ENCODE measurements at places on chromosomes 7 and 10.
A peak's percentile ranks its signal among the peaks of the same experiment; 100 is the strongest.

- no peak for DNase-seq
Observed at GRCh38 chr7:133735222-133735621, 391.9 kb upstream of the LRGUK start.

GRCh38 chr10:36170142-36170719, 528.1 kb upstream of the FZD8 start:
- DNase-seq: no peak

DNA sequence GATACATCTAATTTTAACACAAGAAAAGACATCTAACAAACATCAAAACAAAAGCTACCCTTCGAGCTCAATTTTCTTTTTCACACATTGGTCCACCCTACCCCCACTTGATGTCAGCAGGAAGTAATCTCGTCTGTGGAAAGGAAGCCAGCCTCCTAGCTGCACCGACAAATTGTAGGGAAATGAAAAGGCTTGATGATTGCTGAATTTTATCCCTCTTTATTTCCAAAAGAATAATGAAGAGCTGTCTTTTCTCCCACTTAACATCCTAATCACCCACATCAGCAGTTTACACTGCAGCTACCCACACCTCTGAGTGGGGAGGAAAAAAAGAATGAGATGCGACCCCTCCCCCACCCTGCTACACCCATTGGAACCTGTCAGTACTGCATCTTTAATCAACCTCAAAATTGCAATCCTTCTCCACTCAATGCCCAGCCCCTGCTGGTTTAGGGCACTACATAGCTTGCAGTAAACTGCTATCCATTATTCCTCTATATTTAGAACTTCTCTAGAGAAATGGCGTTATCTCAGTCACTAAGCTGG, 10.6 kb upstream of the CPVL start:
- DNase-seq: no peak

- no peak for DNase-seq
Observed at GRCh38 chr10:67327626-67328535, 368.1 kb downstream of the CTNNA3 start.

DNA sequence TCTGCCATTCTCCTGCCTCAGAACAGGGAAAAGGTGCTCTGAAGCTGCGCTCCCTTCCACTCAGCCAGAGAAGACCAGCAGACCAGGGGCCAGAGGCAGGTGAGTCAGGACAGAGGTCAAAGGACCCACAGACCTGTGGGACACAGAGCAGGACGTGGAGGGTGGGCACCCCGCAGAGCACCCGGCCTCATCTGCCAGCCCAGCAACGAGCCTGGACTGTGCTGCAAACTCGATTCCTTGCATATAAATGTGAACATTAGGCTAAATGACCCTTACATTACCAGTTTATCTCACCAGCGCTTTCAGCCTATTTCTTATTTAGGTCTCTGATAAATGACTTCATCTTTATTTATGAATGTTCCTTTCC, 50.1 kb downstream of the PTPRN2 start:
- no peak for DNase-seq

DNA sequence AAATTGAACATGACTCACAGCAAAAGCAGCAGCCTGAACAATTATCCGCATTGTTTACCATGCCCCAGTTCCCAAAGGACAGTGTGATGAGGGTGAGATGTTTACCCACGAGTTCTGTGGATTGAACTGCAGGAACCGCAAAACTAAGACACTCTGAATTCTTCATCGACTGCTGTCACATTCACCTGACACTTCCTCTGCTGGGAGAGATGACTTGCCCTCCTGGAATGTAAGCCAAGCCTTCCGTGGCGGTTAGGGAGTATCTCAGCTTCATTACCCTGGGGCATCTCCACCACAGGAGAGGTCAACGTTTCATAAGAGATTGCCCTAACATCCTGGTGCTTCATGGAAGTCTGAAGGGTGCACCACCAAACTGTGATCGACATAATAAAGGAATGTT, 374.6 kb upstream of the ADARB2 start:
- no peak for DNase-seq

GRCh38 chr10:48390933-48391845, 84.7 kb downstream of the MAPK8 start:
- no peak for DNase-seq

DNA sequence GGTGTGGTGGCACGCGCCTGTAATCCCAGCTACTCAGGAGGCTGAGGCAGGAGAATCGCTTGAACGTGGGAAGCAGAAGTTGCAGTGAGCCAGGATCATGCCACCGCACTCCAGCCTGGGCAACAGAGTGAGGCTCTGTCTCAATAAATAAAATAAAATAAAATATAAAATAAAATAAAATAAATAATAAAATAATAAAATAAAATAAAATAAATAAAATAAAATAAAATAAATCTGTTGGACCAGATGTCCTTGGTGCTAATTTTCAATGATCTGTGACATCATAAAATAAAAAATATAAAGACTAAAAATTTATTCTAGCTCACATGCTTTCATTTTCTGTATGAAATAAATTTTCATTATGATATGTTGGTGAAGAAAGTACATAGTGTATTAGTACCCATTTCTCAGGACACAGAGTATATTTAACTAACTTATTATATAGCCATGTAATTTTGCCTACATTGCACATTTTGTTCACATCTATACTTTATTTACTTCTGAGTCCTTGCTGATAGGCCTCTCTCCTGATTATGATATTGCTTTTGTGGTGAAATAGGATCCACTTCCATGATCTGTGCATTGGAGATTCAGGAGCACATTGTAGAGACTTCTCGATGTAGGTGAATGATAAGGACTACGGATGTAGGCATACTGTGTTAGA, 17.8 kb upstream of the HERPUD2 start:
- DNase-seq: no peak

GRCh38 chr7:107891636-107892366, 818 bp downstream of the DLD start:
- DNase-seq: peak; percentile 38

DNA sequence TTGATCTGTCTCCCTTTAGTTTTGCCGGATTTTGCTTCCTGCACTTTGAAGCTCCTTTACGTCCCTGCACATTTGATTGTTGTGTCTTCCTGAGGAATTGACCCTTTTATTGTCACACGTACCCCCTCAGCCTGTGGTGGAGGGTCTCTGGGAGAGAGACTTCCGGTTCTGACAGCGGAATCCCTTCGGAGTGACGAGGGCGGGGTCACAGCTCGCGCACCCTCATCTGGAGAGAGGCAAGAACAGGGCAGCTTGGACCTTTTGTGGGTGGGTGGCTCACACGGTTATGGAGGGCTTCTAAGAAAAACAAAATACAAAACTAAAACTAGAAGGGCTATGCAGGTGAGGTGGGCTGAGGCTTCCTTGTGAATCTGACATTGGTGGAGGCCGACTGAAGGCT, 26.0 kb downstream of the AMZ1 start:
- no peak for DNase-seq

GRCh38 chr7:289756-290553, at the start of gene FOXL3:
TSS of gene FOXL3 (plus strand) at chr7:290170. CDS start at chr7:290170, 0 bp downstream.
- no peak for DNase-seq

- no peak for DNase-seq
Observed at GRCh38 chr10:97596101-97597082, 6.9 kb downstream of the C10orf62 start.

DNA sequence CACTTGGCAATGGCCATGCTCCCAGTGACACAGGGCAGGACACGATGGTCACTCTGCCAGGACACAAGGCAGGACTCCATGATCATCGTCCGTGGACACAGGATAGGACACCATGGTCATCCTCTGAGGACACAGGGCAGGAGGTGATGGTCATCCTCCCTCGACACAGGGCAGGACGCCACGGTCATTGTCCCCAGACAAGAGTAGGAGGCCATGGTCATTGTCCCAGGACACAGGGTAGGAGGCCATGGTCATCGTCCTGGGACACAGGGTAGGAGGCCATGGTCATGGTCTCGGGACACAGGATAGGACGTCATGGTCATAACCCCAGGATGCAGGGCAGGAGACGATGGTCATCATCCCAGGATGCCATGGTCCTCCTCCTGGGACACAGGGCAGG, 289.2 kb downstream of the TCERG1L start:
- DNase-seq: no peak

GRCh38 chr7:88307412-88307811, 718 bp upstream of the STEAP4 start:
- no peak for DNase-seq

DNA sequence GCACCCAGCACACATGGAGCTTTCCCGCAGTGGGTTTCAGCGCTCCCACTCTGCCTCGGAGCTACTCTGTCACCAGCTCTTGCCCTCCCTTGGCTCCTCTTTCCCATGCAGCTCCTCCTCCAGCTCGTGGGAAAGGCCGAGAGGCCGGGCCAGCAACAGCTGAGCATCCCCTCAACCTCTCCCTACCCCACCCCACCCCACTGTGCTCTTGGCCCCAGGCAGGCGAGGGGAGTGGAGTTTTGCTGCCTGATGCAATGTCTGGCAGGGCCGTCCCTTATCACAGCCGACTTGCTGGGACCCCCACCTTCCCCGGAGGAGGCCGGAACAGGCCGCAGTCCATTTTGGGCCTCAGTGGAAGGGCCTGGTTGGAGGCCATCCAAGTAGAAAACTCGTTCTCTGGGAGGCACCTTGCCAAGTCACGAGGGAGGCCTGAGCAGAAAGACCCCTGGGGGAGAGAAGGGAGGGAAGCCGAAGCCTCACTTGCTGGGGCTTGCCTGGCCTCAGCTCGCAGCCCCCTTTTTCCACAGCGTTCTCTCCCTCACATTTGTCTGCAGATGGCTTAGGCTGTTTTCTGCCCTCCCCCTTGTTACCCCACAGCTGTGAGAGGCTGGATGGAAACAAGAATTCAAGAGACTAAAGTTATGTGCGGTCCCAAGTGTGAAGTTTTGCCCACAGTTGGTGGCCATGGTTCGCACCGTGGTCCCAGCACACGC, 35.3 kb downstream of the CHST3 start:
- no peak for DNase-seq

DNA sequence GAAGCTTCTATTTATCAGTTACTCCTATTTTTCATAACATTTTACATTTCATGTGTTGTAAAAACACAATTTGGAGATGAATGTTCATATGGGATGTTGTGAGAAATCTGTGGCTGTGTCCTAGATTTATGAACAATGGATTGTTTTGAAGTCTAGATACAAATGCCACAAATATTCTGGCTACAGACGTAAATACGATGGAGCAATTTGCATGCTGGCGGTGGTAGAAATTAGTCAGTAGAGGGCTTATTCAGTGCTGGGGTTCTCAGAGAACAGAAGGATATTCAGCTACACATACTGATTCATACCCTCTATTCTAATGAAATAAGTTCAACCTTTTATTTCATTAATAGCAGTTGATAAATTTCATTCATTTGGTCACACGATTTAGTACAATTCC, 48.8 kb downstream of the PLPP4 start:
- no peak for DNase-seq

DNA sequence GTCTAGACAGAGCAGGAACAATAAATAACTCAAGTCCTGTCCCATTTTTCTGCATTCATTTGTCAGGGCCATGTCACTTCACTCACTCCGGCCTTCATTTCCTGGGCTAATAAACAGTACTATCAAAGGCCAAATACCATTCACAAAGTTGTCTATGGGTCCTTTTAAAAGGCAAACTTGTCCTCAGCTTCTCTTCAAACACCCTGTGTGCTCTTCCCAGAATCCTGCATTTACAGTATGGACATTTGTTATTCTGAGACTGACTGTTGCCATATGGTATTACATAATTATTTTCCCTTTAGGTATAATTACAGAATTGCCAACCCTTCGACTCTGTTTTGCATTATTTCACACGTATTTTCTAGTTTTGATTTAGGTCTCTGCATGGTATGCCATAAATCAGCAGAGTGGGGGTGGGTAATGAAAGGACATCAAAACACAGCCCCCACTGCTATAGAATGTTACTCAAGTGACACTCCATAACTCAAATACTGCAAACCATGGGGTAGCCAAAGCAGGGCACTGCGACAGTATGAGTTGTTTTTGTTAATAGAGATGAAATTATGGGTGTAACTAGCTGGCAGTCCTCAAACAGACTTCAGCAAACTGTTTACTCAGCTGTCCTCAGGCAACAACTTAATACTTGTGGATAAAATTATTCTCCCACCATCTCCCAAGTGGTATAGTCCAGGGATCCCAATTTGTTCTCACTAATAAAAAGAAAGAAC, 183.7 kb downstream of the TRIL start:
- no peak for DNase-seq

GRCh38 chr10:60459701-60460457, 70.2 kb upstream of the ANK3 start:
- DNase-seq: peak; percentile 40

DNA sequence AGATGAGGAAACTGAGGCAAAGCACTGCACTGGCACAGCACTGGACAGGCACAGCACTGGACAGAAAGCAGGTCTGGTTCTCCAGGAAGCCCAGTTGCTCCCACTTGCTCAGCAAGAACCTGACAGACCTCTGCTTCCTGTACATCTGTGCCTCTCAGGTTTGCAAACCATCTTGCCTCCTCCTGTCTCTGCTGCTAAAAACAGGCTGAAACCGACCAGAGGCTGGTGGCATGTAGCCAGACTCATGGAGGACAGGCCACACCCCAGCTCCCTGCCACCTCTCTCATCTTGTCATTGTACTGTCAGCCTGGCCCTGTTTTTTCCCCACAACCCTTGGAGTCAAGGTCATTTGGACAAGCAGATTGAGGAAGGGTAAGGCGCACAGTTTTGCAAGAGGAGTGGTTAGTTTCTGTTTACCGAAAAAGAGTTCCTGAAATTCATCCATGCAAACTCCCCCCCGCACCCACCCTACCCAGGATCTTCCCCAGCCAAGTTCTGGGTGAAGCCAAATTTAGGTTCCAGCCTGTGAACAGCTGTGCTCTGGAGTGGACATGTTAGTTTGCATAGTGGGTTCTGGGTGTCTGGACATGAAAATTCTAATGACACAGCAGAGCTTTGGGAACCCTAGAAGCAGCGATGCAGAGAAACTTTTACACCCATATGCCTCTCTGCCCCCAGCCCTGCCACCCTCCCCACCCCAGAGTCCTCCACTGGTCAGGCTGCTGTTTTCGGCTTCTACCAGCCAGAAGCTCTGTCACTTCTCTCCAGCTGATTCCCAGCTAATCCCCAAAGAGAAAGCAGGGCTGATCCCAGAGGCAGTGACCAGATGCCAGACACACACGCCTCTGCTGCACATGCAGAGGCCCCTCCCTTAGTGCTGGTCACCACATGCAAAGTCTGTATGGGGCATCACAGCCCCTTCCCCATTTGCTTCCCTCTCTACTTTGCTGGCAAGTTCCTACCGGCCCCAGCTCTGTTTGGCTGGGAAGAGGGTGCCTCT, 8.5 kb upstream of the C10orf105 start:
- peak; percentile 83 for DNase-seq

GRCh38 chr7:1713502-1714484, 43.7 kb downstream of the ELFN1 start:
- no peak for DNase-seq

- DNase-seq: no peak
Observed at GRCh38 chr10:130416334-130417150, 280.4 kb downstream of the GLRX3 start.

- DNase-seq: no peak
Observed at GRCh38 chr7:86008898-86009297, 634.8 kb upstream of the GRM3 start.

- peak; percentile 92 for DNase-seq
Observed at GRCh38 chr7:151756076-151756731, 120.7 kb downstream of the PRKAG2 start.

GRCh38 chr7:78223598-78223997, 425.0 kb downstream of the PHTF2 start:
- no peak for DNase-seq
